ENCODE measurements at places on chromosomes 6 and 20.

DNA sequence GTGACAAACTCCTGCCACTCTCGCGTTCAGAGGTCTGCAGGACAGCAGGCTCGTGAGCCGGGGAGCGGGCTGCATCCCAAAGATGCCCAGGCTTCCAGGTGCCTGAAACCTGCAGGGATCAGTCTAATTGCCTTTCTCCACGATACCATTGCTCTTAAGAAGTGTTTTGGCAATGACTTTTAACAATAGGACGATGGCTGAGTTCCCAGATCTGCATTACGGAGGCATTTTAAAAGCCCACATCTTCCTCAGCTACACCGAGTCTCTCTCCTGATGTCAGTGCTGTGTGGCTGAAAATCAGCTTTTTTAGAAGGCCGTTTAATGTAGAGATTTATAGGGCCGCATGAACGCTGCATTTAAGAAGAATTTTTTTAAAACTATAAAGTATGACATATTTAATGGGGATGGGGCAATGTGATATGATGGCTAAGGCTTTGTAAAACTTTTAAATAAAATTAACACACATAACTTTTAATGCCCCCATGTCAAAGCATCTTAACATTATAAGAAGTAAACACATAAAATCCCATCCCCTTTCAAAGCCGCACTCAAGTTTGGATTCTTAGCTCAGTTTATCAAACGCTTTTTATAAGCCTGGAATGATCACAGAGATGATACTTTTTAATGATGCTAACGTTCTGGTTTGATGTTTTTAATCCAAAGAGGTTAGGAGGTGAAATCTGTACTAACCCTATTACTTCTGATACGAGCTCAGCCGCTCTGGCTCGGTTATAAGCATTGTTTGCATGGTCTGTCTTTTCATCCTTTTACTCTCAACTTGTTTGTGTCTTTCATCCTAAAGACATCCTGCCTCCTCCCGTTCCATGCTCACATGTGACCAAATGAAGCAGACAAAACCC lies 386.0 kb downstream of the SMOC2 start:
- DNase-seq: no peak

DNA sequence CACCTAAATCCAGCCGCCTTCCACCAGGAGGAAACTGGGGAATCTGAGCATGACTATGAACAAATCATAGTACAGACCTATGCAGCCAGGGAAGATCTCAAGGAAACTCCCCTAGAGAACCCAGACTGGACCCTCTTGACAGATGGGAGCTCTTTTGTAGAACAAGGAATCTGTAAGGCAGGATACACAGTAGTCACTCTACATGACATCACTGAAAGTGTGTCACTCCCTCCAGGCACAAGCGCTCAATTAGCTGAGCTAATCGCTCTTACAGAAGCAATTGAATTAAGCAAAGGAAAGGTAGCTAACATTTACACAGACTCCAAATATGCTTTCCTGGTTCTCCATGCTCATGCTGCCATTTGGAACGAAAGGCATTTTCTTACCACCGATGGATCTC lies 36.8 kb downstream of the PLN start:
- no peak for DNase-seq

GRCh38 chr6:117627533-117627932 lies 25.2 kb upstream of the GOPC start:
- DNase-seq: no peak

DNA sequence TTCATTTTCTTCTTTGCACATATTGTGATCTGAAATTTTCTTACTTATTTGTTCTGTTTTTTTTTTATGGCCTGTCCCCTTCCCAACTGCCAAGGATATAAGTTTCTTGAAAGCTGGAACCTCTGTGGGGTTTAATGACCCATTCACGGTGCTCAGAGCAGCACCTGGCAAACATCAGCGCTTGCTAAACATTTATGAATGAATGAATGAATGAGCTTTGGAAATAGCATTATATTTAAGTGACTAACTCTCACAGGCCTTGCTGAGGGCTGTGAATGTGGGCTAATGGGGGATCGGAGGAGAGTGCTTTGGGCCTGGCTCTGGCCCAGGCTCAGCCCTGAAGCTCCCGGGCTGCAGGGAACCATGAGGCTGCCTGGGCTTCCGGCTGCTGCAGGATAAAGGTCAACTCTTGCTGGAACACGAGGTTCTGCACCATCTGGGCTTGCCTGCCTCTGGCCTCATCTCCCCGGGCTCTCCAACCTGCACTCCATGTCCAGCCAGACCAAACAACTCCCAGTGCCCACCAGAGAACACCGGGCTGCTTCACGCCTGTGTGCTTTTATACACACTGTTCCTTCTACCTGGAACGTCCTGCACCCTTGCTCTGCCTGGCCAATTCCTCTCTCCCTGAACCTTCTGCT lies 14.6 kb upstream of the ARMC12 start:
- no peak for DNase-seq

- DNase-seq: no peak
Observed at GRCh38 chr6:133156689-133157088, 84.5 kb upstream of the EYA4 start.

DNA sequence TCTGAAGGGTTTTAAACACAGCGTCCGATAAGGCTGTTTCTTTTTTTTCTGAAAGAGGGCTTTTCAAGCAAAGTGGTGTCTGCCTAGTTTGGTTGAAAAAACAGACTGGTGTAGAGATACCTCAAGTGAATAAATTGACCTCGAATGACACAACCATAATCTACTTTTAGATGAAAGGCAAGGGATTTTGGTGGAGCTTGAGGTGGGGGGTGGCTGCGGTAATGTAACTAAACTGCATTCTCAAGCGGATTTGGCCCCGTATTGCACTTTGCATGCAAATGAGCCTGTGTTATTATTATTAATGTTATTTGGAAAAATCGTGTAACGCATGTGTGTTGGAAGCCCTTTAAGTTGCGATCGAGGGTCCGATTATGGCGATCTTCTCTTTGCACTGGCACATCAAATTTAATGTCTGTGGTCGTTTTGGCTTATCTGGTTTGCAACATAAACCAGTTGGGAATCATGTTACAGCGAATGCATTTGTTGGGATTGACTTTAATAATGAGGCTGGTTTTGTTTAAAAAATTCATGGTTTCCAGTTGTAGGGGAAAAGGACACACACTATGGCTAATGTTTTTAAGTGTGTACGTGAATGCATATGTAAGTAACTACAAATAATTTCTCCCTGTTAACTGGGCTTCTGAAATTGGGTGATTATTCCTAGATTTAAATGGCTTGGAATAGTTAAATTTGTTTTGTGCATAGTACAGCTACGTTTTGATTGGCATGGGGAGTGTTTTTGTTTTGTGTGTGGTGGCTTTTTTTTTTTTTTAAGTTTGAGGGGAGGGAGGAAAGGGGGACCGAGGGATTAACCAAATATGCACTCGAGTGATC lies 1.0 kb downstream of the JARID2 start:
- DNase-seq: no peak

DNA sequence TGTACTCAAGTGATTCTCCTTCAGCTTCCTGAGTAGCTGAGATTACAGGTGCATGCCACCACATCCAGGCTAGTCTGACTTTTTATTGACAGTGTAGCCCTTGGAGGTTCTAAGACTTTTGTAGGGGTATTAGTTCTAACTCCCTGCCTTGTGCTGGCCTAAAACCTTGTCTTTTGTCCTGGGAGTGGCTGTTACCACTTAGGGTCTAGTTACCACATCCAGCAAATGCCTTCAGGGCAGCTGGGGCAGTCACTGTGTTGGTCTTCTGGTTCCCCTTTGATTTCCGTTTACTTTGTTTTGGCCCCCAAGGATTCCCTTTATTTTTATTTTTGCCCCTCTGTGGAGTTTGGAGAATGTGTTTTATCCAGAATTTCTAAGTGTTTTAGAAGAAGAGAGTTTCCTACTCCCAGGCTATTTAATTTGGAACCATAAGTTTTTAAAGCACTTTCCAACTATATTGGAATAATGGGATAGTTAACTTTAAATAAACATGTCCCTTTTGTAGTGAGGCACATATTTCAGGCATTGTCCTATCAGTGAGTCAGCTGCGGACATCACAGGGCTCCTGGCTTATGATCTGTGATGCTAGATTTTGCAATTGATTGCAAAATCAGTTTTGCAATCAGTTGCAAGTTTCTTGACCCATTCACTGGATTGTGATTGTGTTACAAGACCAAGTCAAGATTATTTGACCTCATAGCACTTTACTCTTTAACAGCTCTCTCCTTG lies 25.0 kb downstream of the IL22RA2 start:
- no peak for DNase-seq

- DNase-seq: no peak
Observed at GRCh38 chr6:118297821-118298220, 250.3 kb upstream of the PLN start.

- no peak for DNase-seq
Observed at GRCh38 chr6:104843229-104843628, 16.5 kb downstream of the HACE1 start.

GRCh38 chr6:153553627-153554026 lies 422.5 kb upstream of the RGS17 start:
- no peak for DNase-seq

- DNase-seq: no peak
Observed at GRCh38 chr20:9126527-9126926, 57.6 kb downstream of the PLCB4 start.

GRCh38 chr6:46044881-46045617 lies 29.4 kb upstream of the CLIC5 start:
- no peak for DNase-seq

DNA sequence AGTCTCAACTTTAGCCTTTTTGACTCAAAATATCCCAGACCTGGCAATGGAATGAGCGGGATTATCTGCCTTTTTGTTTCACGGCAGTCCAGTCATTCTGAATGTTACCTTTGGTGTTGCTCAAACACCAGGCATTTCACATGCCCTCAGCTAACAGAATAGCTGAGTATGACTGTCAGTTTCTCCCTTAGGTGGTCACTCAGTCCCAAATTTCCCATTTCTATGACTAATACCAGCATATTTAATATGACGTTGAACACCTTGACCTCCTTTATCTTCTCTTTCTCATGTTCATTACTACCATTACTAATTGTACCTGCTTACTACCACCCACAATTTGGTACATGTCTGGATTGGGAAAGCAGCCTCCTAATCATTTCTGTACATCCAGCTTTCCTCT lies 65.2 kb downstream of the EDN1 start:
- DNase-seq: no peak

DNA sequence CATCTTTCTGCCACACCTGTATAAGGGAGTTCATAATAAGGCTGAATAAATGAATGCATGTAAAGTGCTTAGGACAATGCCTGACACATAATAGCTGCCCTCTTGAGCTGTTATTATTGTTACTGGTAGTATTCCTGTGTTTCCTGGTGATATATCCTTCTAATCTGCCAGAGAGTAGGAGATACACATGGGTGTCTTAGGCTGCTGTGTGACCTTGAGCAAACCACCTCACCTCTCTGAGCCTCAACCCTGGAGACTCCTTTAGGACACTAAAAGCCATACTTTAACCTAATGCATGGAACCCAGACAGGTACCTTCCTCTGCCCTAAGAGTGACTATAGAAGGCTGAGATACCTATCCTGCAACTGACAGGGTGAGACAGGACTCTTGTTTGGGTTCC lies 7.6 kb downstream of the SCRT2 start:
- DNase-seq: no peak

GRCh38 chr6:62707156-62707555 lies 421.1 kb upstream of the KHDRBS2 start:
- no peak for DNase-seq

DNA sequence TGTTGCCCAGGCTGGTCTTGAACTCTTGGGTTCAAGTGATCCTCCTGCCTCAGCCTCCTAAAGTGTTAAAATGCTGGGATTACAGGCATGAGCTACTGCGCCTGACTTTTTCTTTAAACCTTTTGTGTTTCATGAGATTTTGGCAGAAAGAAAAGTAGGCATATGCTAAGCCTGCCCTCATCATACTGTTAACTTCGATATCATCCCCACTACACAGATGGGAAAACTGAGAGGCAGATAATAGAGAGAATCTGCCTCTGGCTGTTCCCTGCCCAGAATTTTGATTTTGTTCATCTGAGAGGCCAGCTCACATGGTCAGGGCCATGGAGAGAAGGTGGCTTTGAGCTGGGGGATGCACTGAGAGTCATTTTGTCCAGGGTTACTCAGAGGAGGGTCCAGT lies 7.5 kb downstream of the PABPC1L start:
- DNase-seq: no peak

GRCh38 chr6:79117752-79118151 lies 39.7 kb upstream of the PHIP start:
- DNase-seq: no peak

DNA sequence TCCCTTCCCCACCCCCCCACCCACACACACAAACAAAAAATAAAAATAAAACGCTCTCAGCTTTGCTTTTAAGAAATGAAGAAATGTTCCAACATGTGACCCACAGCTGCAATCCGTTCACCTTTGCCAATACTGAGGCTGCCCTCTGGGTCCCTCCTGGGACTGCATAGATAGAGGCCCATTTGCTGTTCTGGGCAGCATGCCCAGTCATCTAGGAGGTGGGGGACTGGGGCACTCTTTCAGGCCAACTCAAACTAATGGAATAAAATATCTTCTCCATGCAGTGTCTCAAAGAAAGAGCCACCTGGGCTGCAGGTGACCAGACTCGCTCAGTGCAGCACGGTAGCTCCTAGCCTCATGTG lies 79.9 kb downstream of the SLC22A3 start:
- no peak for DNase-seq

DNA sequence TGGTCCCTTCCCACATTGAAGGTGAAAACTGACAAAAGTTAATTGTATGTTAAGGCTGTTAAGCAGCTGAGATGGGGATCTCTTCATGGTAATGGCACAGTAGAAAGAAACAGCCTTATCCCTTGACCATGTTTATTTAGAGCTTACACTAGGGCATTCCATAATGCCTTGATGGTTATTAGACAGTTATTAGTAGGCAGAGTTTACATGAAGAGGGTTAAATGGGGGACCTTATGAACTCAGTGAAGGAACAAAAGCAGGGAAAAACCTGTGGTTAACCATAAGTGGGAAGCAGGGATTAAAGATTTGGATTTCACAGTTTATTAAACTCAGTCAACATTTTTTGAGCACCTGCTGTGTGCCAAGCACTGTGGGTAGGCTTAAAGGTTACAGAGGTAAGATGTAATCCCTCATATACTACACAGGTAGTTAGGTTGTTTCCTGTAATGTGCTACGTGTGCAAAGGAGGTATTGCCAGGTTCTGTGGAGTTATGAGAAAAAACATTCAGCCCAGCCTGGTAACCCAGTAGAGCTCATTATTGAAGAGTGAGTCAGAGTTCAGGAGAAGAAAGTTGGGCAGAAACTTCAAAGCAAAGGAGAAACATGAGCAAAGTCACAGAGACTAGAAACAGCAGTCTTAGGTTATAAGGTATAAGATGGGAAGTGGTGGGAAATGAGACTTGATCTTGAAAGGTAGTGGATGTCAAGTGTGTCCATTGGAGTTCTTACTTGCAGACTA lies 32.3 kb upstream of the GNRH2 start:
- no peak for DNase-seq

GRCh38 chr6:153662982-153663381 lies 376.1 kb upstream of the OPRM1 start:
- DNase-seq: no peak

DNA sequence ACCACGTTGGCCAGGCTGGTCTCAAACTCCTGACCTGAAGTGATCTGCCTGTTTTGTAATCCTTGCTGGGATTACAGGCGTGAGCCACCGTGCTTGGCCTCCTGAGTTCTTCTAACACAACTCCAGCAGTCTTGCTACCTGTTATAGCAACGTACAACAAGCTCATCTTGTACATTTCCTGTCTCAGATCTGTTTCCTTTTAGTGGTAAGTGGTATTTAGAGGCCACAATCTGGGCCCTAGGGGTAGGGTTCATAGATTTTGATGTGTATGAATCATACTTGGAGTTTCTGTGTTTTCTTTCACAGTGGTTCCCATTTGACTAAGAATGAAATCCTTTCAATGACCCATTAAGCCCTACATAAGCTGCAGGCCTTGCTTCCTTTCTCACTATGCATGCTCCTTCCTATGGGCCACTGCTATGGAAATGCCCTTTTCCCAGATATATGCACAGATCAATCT lies 27.1 kb upstream of the SYNCRIP start:
- no peak for DNase-seq

All from NCI-H1417 treated with DMSO at 0.1 percent for 48 hours (cell line).